ENCODE measurements at places on chromosomes 1 and 21.

DNA sequence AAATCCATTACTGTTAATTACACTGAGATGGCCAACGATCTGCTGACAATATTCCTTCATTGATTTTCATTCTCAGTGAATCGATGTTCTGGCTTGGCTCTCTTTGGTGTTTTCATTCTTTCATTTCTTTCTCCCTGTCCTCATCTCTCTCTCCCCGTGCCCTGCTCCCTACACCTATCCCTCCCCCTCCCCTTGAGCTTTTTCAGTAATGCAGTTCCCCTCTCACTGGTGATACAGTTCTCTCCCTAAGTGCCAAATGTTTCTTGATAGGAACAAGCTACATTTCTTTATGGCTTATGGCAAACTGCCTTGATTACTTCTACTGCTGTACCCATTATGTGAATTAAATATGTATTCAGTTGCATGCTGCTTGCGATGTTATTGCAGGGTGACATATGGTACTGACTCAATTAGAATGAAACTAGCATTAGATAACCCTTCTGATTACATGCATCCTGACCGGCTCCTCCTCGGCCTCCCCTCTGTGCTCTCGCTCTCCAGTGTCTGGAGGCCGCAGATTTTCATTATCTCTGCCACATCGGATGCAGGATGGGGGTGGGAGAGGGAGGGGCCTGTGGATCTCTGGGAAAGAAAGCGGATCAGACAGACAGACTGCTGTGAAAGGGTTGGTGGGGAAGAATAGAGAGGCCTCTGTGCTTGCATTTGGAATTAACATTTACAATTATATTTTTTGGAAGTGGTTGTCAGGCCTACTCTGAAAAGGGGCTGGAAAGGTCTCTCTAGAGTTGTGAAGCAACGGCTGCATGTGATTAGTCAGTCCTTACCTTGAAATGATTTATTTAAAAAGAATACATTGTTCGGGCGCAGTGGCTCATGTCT is 130.9 kb downstream of the PBX1 start:
- DNase-seq, result no peak

DNA sequence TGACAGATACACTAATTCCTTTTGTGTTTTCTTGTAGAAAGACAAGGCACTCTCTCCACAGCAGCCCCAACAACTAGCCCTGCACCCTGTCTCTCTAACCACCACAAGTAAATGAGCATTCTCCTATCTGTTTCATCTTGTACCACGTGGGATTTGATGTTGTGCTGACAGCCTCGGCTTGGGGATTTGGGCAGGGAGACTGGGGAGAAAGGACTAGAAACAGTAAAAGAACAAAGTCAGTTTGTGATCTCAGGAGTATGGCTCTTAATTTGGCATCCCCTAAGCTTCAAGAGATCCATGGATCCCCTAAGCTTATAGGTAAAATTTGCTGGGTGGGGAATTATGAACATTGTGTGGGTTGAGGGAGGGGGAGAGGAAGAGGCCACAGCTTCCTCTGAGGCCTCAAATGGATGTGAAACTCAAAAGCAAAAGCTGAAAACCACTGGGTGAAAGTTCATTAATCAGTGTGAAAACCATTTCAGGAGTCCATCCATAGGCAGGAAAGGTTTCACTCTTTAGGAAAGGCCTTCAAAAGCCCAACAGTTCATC is 3.1 kb downstream of the C1orf162 start:
- peak; percentile 62 for DNase-seq

GRCh38 chr1:108557296-108557695 is 2.6 kb upstream of the EEIG2 start:
- no peak for DNase-seq

DNA sequence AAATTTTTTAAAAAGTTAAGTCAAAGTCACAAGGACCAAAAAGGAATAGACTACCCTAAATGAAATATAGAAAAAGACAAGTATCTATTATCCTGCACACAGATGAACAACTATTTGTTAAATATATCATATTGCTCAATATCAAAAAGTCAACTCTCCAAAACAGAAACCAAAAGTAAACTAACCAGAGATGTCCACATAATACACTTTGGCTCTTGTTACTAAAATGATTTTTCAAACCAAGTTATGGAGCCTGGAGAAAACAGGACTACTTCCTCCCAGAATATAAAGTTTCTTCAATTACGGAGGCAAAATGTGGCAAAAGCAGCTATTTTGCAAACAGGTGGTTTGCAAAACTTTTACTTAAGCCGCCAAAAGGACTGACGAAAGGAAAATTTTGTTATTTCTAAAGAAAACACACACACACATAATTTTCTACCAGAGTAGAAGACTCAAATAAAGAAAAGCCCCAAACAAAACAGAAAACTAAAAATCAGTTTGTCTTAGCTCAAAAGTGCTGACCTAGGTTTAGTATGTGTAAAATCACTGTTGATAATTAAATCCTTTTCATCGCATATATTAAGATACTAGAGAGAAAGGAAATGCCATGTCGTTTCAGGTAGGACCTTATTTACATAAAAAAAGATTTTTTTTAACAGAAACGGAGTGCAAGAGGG is 1.1 kb downstream of the DPYD start:
- DNase-seq, result no peak

DNA sequence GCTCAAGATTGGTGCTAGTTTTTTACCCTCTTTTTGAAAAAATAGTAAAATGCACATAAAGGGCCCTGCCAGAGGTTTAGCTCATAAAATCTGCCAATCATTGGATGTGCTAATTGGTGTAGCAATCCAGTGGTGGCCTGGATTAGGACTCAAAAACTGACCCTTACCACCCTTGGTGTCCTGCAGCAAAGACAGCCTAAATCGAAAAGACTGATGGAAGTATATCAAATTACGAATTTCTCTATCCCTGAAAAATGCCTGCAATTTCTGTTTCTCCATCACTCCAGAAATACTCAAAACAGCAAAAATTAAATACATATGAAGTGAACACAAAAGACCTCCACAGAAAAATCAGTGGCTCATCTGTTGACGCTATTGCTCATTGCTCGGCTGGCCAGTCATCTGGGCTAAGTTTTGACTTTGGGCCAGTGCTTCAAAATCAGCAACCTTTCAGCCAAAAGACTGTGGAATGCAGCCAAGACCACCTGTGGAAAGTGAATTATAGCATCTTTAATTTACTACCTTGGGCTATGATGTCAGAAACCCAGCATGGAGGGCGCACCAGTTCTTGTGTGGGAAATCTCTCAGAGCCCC is 30.0 kb downstream of the WLS start:
- DNase-seq, result no peak

- DNase-seq, result no peak
These were observed 15.4 kb downstream of the L1TD1 start for GRCh38 chr1:62209931-62210595.

DNA sequence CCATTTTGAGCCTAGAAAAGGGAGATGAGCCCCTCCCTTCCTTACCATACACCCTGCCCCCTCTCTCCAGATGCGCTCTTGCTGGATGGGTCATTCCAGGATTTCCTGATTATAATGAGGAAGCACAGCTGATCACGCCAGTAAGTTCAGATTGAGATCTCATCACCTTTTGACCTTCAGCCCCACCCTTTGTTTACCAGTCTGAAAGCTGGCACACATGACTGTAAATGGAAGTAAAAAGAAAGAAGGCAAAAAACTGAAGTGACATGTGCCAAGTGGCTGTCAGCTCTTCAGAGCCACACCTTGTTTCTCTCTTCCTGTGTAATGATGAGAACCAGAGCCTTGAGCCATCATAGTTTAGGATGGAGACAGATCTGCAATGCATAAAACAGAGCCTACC is 27.9 kb downstream of the S1PR1 start:
- DNase-seq, result peak; percentile 48

- peak; percentile 15 for DNase-seq
These were observed 177.6 kb upstream of the OLFM3 start for GRCh38 chr1:102174259-102174863.

- DNase-seq, result no peak
These were observed 10.8 kb downstream of the CFAP45 start for GRCh38 chr1:159889202-159889601.

DNA sequence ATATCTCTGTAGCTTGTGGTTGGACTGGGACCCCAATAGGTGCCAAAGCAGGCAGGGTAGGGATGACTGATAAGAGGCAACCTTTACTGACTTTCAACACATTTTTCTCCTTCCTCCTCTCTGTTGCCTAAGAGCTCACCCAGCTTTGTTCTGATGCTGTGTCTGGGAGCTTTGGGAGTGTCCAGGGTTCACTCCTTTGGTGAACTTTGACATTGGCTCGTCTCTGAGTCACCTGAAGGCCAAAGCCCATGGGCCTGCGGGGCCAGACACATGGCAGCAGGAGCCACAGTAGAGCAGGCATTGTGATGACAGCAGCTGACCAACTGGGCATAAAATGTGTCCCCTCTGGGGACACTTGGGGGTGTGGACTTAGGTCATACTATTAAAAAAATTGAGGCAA is 99.5 kb upstream of the ZNF644 start:
- DNase-seq, result no peak

DNA sequence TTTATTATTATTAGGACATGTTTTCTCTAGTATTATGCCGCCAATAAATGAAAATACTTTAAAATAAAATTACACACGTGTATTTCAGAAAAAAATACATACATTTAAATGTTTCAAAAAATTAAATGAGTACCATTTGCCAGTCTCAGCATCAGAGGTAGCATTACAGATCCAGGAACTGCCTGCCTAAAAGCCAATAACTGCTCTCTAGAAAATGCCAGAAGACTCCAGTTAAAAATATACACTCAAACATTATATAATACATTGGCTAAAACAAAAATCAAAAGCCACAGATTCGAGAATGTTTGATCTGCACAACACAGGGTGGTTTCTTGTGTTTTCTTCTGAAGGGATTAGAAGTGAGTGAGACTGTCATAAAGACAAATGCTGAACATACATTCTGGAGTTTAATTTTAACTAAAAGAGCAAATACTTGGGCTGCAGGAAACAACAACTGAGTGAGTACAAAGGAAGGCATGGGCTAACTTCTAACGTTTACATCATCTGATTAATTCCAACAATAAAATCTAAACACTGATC is 105.5 kb downstream of the RERE start:
- no peak for DNase-seq

- no peak for DNase-seq
These were observed 140.5 kb downstream of the LIPI start for GRCh38 chr21:14070049-14070893.

DNA sequence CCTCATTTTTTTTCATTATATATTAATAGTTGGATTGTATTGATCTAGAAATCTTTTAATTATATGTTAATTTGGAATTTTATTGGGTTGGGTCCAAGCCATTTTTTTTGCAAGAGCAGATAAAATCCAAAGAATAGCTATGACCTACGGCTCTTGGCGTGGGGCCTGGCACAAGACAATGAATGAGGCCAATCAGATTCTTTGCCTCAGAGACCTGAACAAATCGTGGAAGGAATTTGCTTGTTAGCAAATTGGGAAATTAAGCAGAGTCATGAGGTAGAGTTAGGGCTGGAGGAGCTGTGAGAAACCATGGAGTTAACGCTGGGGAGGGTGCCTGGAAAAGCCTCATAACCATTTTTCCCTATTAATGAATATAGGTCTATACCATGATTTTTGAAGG is 40.1 kb downstream of the CAMSAP2 start:
- DNase-seq, result no peak

DNA sequence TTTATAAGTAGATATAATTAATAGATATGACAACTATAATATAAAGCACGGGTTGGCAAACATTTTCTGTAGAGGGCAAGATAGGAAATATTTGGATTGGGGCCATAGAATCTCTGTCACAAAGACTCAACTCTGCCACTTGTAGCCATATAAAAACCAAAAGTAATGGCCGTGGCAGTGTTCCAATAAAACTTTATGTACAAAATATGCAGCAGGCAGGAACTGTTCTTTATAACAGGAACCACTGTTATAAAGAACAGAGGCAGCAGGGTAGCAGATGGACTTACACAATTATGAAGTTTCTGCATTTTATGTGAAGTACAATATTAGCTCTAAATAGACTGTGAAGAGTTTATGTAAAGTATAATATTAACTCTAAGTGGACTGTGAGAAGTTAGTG is 16.9 kb upstream of the QSOX1 start:
- no peak for DNase-seq

GRCh38 chr1:242806324-242806723 is 281.8 kb upstream of the PLD5 start:
- no peak for DNase-seq

All from activated CD4-positive, alpha-beta T cell treated with anti-CD3 and anti-CD28 coated beads, Interleukin-10, Interleukin-2, amounts not matched to agents 100 ng/mL and 50 ng/mL, durations not matched to agents 16 hours and 8 hours (primary cell).